ENCODE measurements at places on chromosomes 6 and 20.

GRCh38 chr6:11780097-11780428 lies 1.5 kb upstream of the ADTRP start:
- DNase-seq, result no peak

DNA sequence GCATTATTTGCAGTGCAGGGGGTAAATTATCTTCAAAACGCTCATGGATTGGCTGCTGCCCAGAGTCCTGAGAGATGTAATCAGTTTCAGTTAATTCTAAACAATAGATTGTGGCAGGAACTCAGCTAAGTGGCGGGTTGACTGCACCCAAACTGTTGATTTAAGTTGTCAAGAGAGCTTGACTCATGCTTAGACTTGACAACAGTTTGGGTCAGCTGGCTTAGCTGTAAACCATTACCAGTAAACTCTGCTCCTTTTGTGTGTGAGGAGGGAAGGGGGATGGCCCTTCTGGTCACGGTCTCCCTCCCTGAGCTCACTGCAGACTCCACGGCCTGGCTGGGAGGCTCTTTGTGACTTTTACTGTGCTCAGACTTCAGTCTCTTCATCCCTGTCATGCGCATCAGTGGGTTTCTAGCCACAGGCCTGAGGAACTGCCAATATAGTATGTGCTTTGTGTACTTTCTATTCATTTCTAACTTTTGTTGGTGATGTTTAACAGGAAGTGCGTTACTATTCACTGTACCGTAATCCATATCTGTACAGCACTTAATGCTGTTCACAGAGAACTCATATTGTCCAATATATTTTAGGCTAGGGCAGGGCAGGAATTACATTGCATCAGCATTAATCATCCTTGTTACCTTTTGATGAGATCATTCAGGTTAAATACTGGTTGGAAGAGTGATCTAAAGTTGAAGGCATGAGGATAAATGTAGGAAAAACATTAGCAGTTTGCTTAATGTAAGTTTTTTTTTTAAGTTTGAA lies 488.3 kb downstream of the CDKAL1 start:
- no peak for DNase-seq

DNA sequence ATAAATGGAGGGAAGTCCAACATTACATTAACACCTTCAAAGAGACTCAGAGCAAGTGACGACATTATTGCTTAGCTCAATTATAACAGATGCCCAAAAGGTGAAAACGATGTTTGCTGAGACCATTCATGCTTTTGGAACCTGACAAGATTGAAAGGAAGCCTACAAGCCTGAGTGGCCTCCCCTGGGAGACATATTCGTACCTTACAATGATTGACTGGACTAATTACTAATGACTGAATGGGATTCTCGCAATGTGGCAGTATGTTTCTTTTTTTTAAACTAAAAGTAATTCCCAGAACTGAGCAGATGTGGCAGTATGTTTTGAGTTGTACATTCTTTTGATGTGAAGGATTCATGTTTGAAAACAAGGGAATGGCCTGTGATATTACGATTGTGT lies 49.9 kb downstream of the VEGFA start:
- no peak for DNase-seq

GRCh38 chr6:17182961-17183360 lies 81.1 kb downstream of the STMND1 start:
- DNase-seq, result no peak
